Body of pancreas (tissue), 4 donors: ENCODE measurements at places on chromosomes 2 and 18.

- no peak for DNase-seq
Observed at GRCh38 chr2:23430263-23430662, 45.3 kb downstream of the KLHL29 start.

GRCh38 chr2:212831671-212832199 is 293.1 kb upstream of the ERBB4 start:
- no peak for DNase-seq

DNA sequence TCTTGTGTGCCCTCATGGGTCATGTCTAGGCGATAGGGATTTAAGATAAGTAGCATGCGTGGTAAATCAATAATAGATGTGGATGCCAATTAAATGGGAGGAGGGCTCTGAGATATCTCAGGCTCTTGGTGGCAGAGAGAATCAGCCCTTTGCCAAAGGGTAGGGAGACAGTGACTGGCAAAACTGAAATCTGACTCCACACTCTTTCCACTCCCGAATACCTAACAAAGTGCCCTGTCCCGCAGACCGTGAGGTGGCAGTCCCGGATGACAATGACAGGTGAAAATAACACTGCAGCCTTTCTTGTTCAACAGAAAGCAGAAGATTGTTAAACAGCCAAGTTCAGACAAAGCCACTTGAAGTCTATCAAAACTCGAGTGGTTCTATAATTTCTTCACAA is 47.0 kb downstream of the C2orf76 start:
- DNase-seq: no peak

GRCh38 chr2:168939918-168940317 is 38.8 kb downstream of the G6PC2 start:
- DNase-seq: no peak

- DNase-seq: no peak
Observed at GRCh38 chr2:230872151-230872967, 7.6 kb downstream of the ITM2C start.

GRCh38 chr2:217911283-217912097 is 91.3 kb downstream of the TNS1 start:
- no peak for DNase-seq

- no peak for DNase-seq
Observed at GRCh38 chr2:64114912-64115277, 29.3 kb downstream of the PELI1 start.

DNA sequence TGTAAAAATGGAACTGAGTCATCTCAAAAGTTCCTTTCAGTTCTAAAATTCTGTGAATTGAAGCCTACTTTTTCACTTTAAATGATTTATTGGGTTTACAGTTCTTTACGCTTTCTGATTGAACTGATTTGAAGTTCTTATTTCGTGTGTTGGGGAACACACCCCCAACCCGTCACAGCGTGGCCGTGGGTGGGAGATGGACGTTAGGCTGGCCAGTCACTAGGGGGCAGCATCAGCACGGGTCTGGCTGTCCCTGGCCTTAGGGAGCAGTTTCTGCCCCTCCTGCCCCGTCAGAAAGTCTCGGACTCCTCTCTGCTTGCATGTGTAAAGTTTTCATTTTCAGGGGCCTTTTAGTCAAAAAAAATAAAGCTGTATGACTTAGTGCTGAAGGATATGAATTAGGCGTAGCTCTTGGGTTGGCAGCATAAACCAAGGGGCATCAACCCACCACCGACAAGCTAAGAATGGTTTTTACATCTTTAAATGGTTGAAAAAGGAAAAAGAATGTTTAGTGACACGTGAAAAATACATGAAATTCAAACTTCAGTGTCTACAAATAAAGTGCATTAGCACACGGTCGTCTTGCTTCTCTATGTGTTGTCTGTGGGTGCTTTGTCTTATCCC is 63.4 kb downstream of the ZCCHC2 start:
- DNase-seq: peak; percentile 62

GRCh38 chr18:13423352-13423751 is 204.8 kb downstream of the LDLRAD4 start:
- DNase-seq: no peak

GRCh38 chr2:197152451-197153228 is 157.9 kb downstream of the ANKRD44 start:
- no peak for DNase-seq

DNA sequence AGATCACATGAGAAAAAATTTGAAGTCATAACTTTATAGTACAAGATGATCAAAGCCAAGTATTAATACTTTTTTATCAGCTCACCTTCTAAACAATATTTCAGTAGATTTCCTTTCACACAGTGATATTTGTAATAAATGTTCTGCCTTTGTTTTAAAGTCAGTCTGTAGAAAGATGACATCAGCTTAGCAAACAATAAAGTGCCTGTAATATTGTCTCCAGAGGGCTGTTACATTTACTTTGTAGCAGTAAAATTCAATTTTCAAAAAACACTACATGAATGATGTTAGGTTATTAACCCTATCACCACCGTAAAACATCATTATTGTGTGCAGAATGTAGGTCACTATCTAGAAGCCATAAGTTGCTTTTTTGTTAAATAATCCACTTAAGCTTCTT is 49.6 kb downstream of the ZEB2 start:
- no peak for DNase-seq

- DNase-seq: no peak
Observed at GRCh38 chr2:114729026-114729425, 286.6 kb downstream of the DPP10 start.

GRCh38 chr2:84424152-84424551 is 34.9 kb downstream of the SUCLG1 start:
- DNase-seq: no peak

DNA sequence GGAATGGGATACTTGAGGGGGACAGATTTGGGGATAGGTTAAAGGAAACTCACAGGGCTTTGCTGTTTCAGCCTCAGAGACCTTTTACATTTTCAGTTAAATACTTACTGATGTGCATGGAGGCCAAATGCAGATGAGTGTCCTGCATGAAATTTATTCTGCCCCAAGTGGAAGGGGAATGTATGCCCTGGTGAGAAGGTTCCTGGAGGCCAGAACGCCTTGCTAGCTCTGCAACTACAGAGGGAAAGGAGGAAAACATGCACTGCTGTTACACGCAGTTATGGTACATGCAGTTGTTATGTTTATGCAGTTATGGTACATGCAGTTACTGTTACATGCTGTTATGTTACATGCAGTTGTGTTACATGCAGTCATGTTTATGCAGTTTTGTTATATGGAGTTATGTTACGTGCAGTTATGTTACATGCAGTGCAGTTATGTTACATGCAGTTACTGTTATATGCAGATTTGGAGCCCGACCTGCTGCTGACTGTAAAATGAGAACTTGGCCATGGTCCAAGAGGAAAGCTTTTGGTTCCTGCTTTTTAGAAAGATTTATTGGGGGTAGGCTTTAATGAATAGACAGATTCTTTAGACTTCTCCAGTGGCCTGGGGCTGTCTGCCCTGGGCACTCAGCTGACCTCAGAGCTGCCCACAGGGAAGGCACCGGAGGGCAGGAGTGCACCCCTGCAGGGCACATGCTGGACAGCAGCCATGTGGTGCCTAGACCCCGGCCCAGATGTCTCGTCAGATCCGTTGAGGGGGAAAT is 84.1 kb downstream of the LDLRAD4 start:
- no peak for DNase-seq

DNA sequence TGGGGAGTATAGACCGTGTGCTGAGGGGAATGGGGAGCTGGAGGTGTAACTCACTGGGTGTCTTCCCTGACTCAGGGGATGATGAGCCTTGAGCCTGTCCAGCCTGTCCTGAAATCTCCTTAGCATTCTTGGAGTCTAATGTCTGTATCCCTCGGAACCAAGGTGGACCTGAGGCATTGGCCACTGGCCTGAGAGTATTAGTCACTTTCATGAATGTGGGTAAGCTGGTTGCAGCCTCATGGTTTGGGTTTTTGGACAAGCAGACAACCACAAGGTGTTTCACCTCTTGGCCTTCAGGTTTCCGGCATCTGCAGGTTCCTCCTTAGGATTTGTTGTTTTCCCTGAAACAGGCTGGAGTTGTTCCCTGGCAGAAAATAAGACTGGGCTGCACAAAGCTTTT is 63.2 kb downstream of the PRKCE start:
- DNase-seq: no peak

DNA sequence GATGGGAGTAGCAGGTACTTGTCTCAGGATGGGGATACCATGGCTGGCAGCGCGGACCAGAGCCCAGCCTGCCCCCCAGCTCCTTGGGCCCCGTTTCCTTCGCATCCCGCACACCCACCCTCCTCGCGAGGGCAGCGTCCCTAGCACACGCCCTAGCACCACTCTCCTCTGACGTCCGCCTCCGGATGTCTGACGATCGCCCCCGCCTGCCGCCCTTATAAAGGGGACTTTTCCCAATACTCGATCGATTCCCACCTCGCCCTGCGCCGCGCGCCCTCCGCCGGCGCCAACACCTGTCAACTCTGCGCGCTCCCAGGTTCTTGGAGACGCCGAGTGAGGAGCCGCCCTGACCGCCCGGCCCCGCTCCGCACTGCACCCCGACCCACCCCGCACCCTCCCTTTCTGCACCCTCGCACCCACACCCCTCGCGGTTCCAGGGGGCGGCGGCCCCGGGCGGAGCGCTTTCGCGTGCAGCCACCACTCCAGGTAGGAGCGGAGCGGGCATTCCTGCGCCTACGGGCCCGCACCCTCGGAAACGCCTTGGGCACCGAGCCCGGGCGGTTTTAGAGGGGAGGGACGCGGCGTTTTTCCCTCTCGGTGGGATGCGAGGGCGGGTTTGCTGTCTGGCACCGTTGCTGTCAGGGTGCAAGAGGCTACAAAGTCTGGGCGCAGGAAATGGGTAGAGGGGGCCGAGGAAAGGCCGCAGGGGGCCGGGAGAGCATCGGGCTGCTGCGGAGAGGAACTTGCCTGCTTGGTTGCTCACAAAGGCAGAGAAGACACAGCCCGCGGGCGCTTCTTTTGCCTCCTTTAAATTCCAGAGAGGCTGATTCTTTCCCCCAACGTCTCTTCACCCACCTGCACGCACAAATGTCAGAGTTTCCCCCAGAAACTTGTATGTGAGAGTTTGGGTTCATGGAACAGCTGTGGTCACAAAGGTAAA is at the start of gene SLC5A7:
TSS of gene SLC5A7 (plus strand) at position 247 of the 940 bp plus-strand sequence. CDS start 1,632 bp downstream, outside the sequence.
- DNase-seq: no peak

DNA sequence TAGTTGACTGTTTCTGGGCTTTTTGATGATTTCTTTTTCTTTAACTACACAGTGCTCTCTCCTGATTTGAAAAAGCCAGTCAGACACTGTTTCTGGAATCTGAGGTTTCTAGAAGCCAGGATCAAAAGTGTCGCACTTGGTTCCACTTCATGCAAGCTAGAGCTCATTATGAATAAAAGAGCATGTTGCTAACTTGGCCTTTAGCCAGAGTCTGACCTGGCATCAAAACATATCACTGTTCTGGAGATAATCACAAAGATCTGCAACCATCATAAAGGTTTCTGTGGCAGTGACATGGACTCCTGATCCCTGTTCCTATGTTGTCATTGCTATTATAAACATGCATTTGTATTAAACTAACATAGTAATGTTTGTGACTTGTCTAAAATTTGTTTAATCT is 76.1 kb upstream of the MAPRE2 start:
- DNase-seq: no peak

GRCh38 chr2:226904592-226904991 is 68.7 kb downstream of the RHBDD1 start:
- no peak for DNase-seq

- no peak for DNase-seq
Observed at GRCh38 chr2:199606193-199606780, 148.5 kb upstream of the SATB2 start.

- DNase-seq: no peak
Observed at GRCh38 chr18:74942319-74942910, 266.5 kb downstream of the PTGR3 start.

DNA sequence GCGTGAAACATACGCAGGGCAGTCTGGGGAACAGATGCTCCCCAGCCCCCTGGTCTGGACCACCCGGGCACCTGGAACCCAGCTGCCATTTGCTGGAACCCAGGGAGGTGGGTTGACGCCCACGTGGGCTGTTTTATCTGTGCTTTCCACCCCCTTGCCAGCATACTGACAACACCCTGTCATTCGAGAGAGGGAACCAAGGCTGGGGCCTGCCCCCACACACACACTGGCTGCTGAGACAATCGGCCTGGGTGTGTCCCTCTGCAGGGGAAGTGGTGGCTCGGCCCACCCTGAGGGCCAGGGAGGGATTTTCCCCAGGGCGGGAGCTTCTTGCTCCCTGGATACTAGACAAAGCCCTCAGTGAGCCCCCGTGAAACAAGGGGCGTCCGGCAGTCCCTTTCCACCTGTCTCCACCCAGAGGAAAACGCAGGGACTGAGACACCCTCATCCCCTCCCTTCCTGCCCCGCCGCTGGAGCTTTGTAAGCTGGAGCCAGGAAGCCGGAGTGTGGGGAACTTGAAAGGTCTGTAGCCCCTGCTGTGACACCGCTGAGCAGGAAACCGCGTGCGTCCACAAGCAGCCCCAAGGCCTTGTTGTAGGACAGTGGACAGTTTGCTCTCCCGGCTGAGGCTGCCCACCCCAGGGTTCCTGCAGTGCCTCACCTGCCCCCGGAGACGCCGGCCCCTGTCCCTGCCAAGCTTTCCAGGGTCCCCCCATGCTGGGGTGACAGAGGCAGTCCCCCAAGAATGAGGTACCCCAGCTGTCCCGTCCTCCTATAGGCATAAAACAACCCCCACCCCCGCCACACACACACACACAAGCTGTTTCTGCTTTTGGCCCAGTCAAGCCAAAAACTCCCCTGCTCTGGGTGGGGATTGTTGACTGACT is 14.1 kb upstream of the KLF11 start:
- DNase-seq: no peak

GRCh38 chr2:134359367-134360081 is 105.7 kb downstream of the MGAT5 start:
- DNase-seq: no peak

- no peak for DNase-seq
Observed at GRCh38 chr2:102768892-102769291, 7.1 kb downstream of the TMEM182 start.

- DNase-seq: no peak
Observed at GRCh38 chr2:236162882-236163470, 5.2 kb downstream of the GBX2 start.
